SJCRH30 (cell line): ENCODE measurements at places on chromosomes 1 and 21. TPM values are rescaled to one million over a fixed set of nuclear protein-coding genes. Genes with fewer than 3 reads are reported as not detected.

DNA sequence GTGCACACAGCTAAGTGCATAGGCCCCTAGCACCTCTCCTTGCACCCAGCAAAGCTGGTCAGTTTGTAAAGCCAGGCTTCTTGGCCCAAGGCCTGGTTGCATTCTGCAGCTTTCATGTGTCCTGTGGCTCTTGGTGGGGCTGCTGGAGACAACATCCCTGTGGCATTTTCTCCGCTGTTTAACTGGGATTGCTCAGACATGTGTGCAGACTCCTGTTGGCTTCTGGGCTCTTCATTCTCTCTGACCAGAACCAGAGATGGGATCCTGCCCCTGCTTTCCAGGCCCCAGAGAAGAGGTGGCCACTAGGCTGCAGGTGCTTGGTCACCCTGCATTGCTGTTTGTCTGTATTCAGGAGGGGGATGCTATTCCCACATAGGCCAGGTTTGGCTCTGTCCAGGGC, 50.8 kb downstream of the FAM78B start:
- H3K4me3 ChIP-seq, result no peak overlapping the region
- no peaks in the 10 kb centered on the region for H3K27me3 ChIP-seq
- H3K27ac ChIP-seq, result no peak overlapping the region
- H3K4me1 ChIP-seq, result no peaks in the 10 kb centered on the region
- no peak for DNase-seq
- no peaks in the 10 kb centered on the region for H3K36me3 ChIP-seq

Gene GPR25
- total RNA-seq, result not detected in 2 replicates

Gene DENND2D
- not detected in 2 replicates for total RNA-seq

DNA sequence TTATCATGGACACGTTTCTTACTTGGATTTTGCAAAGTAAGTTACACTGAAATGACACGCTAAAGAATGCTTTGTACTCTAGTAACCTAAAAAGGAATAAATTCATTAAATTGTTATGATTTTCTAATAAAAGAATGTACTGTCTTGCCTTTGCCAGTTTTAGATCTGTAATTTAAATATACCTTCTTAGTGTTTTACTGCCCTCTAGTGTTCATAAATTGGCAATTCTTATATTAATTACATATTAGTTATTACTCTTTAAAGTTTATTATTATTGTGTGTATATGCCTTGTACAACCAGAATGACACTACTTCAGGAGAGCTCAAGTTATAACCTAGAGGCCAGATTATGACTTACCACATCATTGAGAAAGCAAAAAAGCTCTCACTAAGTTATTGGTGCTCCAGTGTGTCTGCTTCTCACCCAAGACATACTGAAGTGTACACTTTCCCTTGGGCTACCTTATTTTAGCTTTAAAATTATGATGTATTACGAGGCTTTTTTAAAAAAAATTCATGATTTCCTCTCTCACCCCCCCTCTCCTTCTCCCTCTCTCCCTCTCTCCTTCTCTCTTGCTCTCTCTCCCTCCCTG, 169.9 kb downstream of the HS2ST1 start:
- no peak overlapping the region for H3K27ac ChIP-seq
- peaks cover 3% of the 10 kb centered on the region; the same call in 1 of the 2 replicates for H3K36me3 ChIP-seq
- no peaks in the 10 kb centered on the region for H3K4me1 ChIP-seq
- no peaks in the 10 kb centered on the region for H3K27me3 ChIP-seq
- DNase-seq, result no peak
- H3K4me3 ChIP-seq, result no peak overlapping the region

GRCh38 chr1:201703621-201704438, 125.1 kb upstream of the IPO9 start:
- peaks cover 15% of the 10 kb centered on the region for H3K4me1 ChIP-seq
- peak; percentile 93 for DNase-seq
- H3K4me3 ChIP-seq, result no peak overlapping the region
- no peaks in the 10 kb centered on the region for H3K27me3 ChIP-seq
- H3K27ac ChIP-seq, result no peak overlapping the region

DNA sequence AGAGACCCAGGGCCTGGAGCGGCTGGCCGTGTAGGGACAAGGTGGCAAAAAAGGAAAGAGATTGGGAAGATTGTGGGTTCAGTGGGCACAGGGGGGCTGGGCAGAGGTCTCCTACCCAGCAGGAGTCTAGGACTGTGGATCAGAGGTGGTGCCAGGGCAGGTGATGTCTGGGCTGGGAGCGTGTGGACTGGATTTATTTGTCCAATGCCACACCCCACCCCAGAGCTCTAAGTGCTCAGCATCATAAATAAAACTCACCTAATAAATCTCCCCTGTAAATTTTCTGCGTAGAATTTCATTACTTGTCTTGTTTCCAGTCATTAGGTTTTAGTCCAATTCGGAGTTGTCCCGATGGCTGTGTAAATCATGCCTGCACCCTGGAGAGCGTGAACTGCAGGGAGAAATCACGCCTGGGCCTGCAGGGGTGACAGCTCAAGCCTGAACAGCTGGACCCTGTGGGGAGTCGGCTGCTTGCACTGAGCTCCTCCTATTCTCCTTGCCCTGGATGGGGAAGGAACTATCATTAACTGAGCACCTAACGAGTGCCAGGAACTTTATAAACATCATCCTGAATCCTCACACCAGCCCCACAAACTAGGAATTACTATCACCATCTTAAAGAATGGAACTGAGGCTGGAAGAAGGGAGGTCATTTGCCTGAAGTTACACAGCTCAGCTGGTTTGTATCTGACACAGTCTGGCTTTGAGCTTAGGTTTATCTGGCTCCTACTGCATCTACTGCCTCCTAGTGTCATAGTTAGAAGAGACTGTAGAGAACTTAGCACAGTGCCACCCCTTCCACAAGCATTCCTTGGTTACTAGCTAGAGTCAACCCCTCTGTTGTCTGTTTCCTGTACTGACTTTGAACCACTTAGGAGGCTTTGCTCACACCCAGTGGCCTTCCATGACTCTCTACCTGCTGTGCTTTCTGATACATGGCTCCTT, 25.0 kb upstream of the POU3F1 start:
- DNase-seq, result peak; percentile 49
- H3K36me3 ChIP-seq, result no peaks in the 10 kb centered on the region
- H3K4me3 ChIP-seq, result no peak overlapping the region
- no peak overlapping the region for H3K27ac ChIP-seq
- H3K4me1 ChIP-seq, result peaks cover 42% of the 10 kb centered on the region
- H3K27me3 ChIP-seq, result no peaks in the 10 kb centered on the region

- H3K27ac ChIP-seq, result peak within 1 kb of the TSS; percentile 49
- DNase-seq, result peak; percentile 77
- no peaks in the 10 kb centered on the region for H3K27me3 ChIP-seq
- peaks cover 22% of the 10 kb centered on the region for H3K4me1 ChIP-seq
Measured at GRCh38 chr21:41953831-41954653, at the start of gene C2CD2. C2CD2 (minus strand) TSS chr21:41954018; CDS start chr21:41953648, 370 bp downstream.

Gene OR2L8
- not detected in 2 replicates for total RNA-seq

Gene HUNK
- 37.3 and 38.9 TPM in 2 replicates for total RNA-seq

GRCh38 chr1:87473203-87473661, 144.6 kb downstream of the LMO4 start:
- no peaks in the 10 kb centered on the region for H3K36me3 ChIP-seq
- DNase-seq, result no peak
- H3K4me3 ChIP-seq, result no peak overlapping the region
- no peaks in the 10 kb centered on the region for H3K4me1 ChIP-seq
- no peak overlapping the region for H3K27ac ChIP-seq

GRCh38 chr1:14136152-14136763, 436.3 kb downstream of the PRDM2 start:
- no peak overlapping the region for H3K27ac ChIP-seq
- DNase-seq, result no peak
- no peak overlapping the region for H3K4me3 ChIP-seq
- peaks cover 4% of the 10 kb centered on the region; the same call in 1 of the 2 replicates for H3K27me3 ChIP-seq

DNA sequence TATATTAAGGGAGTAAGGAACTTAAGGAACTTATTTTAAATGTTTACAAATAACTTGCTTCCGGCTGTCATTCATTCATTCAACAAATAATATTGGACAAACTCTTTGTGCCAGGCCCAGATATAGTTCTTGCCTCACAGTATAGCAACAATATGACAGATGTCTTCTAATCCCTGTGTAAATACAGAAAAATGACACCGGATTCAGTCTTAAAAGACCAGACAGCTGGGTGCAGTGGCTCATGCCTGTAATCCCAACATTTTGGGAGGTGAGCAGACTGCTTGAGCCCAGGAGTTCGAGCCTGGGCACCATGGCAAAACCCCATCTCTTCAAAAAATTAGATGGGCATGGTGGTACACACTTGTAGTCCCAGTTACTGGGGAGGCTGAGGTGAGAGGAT, 23.7 kb downstream of the EIF2B3 start:
- no peak overlapping the region for H3K4me3 ChIP-seq
- H3K36me3 ChIP-seq, result 0 out of 2 replicates have a peak, but pooled peaks cover 5% of the 10 kb centered on the region
- no peak overlapping the region for H3K27ac ChIP-seq
- peaks cover 7% of the 10 kb centered on the region; the same call in 1 of the 2 replicates for H3K4me1 ChIP-seq

GRCh38 chr1:97457446-97458089, 463.3 kb downstream of the DPYD start:
- H3K36me3 ChIP-seq, result no peaks in the 10 kb centered on the region
- H3K27me3 ChIP-seq, result no peaks in the 10 kb centered on the region
- H3K27ac ChIP-seq, result no peak overlapping the region
- 0 out of 2 replicates have a peak overlapping the region, but pooled peaks have one; percentile 5 for H3K4me3 ChIP-seq
- H3K4me1 ChIP-seq, result peaks cover 8% of the 10 kb centered on the region

DNA sequence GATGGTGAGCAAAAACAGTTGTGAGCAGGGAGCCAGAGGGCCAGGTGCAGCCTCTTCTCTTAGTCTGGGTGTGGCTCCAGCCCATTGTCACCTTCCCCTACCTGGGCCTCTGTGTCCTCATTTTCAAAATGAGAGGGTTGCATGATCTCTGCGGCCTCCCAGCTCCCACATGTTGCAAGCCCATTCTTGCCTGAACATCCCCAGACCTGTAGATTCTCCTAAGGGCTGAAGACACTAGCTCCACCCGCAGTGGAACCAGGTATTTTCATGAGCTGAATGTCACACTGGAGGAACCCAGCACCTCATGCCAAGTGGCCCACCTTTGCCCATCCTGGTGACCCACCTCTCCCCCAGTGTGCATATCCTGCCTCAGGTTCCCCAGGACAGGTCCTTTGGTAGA, 12.3 kb downstream of the IKBKE start:
- no peaks in the 10 kb centered on the region for H3K4me1 ChIP-seq
- H3K4me3 ChIP-seq, result no peak overlapping the region
- no peak overlapping the region for H3K27ac ChIP-seq
- no peaks in the 10 kb centered on the region for H3K27me3 ChIP-seq

DNA sequence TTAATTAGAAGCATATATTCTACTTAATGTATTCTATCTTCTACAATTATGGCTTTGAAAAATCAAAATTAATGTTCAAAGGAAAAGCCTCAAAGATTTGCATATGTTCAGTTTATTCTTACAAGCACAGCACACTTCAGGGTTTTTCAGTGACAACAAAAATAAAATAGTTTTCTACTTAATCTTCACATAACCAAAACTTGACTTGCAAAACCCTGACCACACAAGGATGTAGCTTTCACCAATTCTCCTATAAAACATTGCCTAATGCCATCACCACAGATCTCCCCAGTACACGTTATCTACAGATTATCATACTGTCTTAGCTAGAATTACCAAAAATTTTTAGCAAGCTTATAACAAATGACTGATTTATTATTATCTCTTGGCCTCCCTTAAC, 23.3 kb downstream of the LPAR3 start:
- DNase-seq, result no peak
- H3K36me3 ChIP-seq, result no peaks in the 10 kb centered on the region
- H3K4me1 ChIP-seq, result no peaks in the 10 kb centered on the region
- no peak overlapping the region for H3K27ac ChIP-seq
- H3K4me3 ChIP-seq, result no peak overlapping the region

DNA sequence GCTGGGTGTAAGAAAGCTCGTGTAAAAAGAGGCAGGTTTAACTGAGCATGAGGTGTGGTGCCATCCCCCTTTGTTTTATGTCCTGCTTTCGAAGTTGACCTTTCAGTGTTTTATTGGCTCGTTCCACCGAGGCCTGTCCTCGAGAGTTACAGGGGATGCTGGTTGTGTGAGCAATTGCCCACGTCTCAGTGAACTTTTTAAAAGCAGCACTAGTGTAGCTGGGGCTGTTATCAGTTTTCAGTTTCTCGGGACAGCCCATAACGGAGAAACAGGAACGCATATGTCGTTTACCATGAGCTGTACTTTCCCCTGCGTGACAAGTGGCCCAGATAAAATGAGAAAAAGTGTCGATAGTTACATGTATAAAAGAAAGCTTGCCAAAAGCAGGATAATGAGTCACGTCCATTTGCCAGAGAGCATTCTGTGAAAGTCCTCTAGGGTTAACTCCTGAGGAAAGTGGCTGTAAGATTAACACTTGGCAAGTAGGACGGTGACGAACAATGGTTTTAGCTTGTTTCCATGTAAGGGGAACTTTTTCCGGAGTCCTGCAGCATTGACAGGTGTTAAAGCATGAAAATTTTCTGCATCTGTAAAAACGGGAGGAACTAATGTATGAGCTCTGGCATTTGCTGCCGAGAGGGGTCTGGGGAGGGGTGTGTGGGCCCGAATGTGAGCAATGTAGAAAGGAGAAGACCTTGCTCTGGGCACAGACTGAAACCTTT, 7.8 kb upstream of the LRRC47 start:
- H3K4me3 ChIP-seq, result peak overlapping the region; percentile 13
- H3K36me3 ChIP-seq, result no peaks in the 10 kb centered on the region
- H3K27ac ChIP-seq, result no peak overlapping the region
- peaks cover 14% of the 10 kb centered on the region for H3K4me1 ChIP-seq
- peak; percentile 47 for DNase-seq

Gene RHD
- not detected in 2 replicates for total RNA-seq

DNA sequence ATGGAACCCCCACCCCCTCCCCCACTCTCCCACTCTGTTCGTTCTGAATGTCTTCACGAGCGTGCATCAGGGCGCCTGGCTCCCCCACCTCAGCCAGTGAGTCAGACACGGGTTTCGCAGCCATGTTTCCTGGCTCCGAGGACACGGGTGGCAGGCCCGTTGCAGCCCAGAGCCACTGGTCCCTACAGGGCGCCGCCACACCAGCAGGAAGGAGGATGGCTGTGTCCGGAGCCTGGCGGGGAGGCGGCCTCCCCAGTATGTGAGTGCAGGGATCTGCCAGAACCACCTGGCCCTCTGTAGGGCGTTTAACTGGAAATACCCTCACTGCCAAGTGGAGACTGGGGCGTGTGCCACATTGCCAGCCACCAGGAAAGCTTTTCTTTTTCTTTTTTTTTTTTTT, 18.5 kb downstream of the CSTB start:
- no peak overlapping the region for H3K27ac ChIP-seq
- peaks cover 13% of the 10 kb centered on the region for H3K4me1 ChIP-seq
- no peaks in the 10 kb centered on the region for H3K27me3 ChIP-seq

Gene ADAMTS4
- total RNA-seq, result 9.6 and 11.0 TPM in 2 replicates

- no peak overlapping the region; the same call in 1 of the 2 replicates for H3K27ac ChIP-seq
- H3K4me3 ChIP-seq, result no peak overlapping the region
Measured at GRCh38 chr1:67571406-67571805, 113.6 kb upstream of the GADD45A start.
